ENCODE measurements at places on chromosomes 4 and X.
A peak's percentile ranks its signal among the peaks of the same experiment; 100 is the strongest.

- no peak for DNase-seq
Measured at GRCh38 chr4:59945277-59945676, 1254.8 kb upstream of the ADGRL3 start.

DNA sequence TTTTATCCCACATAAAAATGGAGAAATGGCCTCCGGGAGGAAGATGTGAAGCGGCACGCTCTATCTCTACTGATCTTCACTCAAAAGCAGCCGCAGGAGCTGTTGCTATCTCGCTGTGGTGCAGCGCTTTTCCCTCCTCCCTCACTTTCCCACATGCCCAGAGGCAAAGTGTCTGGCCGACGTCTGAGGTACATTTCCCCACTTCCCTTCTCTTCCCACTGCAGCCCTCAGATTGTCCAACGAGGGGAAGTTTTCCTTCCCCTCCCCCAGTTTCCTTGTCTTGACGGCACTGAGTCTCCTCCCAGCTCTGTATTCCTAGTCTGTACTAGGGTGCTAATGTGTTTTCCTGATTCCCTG lies 660 bp upstream of the COL25A1 start:
- no peak for DNase-seq

- DNase-seq = no peak
Measured at GRCh38 chrX:13732246-13733067, 2.0 kb downstream of the TRAPPC2 start.

GRCh38 chr4:141140391-141141200 lies 7.3 kb upstream of the RNF150 start:
- DNase-seq = no peak

GRCh38 chr4:181688872-181689271 lies 554.3 kb upstream of the TENM3 start:
- no peak for DNase-seq

DNA sequence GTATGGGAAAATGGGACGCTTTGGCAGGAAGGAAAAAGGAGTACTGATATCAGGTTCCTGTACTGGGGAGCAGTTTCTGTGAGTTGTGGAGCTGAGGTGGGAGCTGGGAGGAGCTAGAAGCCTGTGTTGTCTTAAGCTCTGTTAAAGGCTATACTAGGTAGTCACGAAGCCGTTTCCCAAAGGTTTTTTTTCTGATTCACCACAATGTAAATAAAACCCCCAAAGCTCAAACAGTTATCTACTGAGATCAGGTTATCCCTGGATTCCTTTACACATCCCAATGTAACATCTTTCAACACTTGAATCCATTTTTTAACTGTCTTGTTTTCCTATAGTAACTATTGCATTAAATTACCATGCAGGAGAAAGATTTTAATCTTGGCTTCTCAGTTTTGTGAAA lies 297.4 kb upstream of the SFRP2 start:
- DNase-seq = no peak

- DNase-seq = no peak
Measured at GRCh38 chr4:20684852-20685763, 15.2 kb upstream of the PACRGL start.

GRCh38 chrX:153667956-153668396 lies 5.6 kb downstream of the PNCK start:
- DNase-seq = peak; percentile 68

GRCh38 chr4:153120235-153120634 lies 84.0 kb upstream of the TRIM2 start:
- no peak for DNase-seq

GRCh38 chr4:151991001-151991883 lies 230.4 kb upstream of the GATB start:
- no peak for DNase-seq

DNA sequence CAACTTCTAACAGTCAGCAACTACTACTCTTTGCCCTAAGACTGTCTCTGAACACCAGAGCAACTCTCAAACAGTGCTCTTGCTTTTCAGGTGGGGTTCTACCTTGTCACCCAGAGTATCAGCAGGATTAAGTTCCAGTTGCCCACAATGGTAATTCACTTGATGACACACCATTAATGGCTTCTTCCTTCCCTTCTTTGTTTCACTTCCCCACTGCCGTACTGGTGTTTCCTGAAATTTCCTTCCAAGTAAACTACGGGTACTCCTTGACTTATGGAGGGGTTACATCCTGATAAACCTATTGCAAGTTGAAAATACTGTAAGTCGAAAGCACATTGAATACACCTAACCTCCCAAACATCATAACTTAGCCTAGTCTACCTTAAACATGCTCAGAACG lies 36.6 kb upstream of the PDK3 start:
- no peak for DNase-seq

DNA sequence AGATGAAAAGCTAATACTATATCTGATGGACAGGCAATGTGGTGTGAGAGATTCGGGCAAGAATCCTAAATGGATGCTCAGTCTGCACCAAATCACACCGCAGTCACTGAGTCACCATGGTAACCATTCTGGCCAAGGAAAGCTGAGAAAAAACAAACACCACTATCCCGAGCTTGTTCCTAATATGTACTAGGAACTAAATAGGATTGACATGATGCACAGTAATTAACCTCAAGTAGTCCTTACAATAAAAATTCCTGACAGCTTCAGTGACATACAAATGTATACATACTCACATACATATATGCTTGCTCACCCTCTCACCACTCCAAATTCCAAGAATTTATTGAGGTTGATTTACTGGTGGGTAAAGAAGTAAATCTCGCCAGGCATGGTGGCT lies 1.1 kb upstream of the RAB40A start:
- DNase-seq = no peak

- no peak for DNase-seq
Measured at GRCh38 chr4:52263607-52264006, 212.5 kb downstream of the SPATA18 start.

- DNase-seq = no peak
Measured at GRCh38 chr4:24642981-24643547, 58.7 kb upstream of the DHX15 start.

DNA sequence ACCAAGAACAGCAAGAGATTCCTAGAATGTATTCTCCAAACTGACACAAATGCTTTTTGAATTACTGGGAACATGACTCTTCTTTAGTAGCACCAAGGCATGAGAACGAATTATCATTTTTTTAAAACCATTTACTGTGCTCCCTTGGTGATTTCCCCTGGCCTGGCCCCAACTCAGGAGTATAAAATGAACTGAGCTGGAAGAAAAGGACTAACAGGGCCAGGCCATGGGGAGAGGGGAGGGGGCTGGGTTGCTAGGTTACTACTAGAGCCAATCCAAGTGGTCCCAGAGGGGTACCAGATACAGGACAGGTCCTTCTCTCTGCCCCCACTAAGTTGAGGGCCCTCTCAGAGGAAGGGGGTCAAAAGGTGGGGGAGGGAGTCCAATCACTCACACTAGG lies 23.1 kb downstream of the SASH3 start:
- no peak for DNase-seq

DNA sequence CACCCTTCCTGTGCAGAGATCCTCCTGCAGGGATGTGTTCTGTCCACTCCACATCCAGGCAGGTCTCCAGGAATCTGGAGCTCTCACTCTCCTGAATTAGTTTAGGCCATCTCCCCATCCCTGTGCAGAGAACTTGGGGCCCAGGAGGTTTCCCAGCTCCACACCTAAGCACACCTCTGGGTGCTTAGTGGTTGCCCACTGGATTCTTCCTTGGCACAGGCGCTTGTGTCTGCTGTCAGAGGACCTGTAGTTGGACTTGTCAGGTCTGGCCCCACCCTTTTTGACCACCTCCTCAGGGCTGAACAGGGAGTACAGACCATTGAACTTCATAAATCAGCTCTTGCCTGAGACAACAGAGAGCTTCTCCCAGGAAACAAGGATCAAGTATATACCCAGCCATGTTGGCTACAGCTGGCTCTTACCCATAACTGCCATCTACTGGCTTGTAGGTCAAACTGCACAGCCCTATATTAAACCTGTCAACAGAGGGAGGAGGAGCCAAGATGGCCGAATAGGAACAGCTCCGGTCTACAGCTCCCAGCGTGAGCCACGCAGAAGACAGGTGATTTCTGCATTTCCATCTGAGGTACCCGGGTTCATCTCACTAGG lies 275.5 kb downstream of the PPARGC1A start:
- DNase-seq = no peak

- no peak for DNase-seq
Measured at GRCh38 chrX:19748896-19749680, 138.3 kb downstream of the SH3KBP1 start.

GRCh38 chr4:74934016-74934831 lies 1.3 kb downstream of the PARM1 start:
- no peak for DNase-seq

GRCh38 chr4:71830497-71831190 lies 46.8 kb upstream of the GC start:
- no peak for DNase-seq

DNA sequence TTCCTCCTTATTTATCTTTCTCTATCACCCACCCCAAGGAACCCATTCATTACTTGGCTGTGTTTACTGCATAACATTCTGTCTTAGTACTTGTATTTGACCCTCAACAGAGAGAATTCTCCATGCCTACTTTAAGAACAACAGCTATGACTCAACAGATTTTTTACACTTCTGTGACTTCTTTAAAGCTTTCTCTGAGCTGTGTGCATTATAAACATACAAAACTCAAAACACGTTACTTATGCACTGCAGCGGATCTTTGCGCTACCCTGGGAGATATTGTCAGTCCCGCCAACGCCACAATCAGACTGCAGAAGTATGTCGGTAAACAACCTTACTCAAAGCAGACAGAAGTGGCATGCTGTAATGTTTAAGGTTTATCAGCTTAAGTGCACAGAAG lies 35.1 kb downstream of the PRKX start:
- no peak for DNase-seq

GRCh38 chr4:165522050-165522449 lies 143.2 kb downstream of the CPE start:
- DNase-seq = no peak

DNA sequence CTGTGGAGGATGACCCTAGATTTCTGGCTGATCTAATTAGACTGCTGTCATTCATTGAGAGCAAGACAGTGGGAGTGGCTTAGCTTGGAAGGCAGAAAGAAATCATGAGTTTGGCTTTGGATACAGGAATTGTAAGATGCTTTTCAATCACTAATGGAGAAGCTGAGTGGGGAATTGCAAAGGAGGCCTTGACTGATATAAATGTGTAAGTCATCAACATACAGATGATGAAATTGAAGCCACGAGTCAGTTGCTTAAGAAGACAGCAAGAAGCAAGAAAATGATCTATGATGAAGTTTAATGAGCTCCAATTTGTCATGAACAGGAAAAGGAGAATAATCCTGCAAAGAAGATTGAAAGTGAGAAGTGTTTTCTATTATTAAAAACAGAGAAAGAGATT lies 136.7 kb upstream of the C1QTNF7 start:
- no peak for DNase-seq

GRCh38 chr4:148831945-148832344 lies 389.7 kb upstream of the NR3C2 start:
- DNase-seq = no peak

DNA sequence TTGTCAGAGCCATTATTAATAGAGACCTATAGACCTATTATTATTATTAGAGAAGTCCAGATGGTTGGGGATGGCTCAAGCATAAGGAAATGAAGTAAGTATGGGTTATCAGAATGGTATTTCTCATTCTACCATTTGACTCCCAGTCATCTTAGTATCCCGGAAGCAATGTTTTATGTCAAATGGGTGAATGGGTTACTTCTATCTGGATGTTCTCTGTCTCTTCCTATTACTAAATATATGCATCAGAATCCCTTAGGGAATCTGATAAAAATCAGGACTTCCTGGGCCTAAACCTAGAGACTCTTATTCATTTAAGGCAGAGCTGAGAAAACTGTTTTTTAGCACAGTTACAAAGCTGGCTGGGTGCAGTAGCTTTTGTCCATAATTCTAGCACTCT lies 149.9 kb downstream of the SLC10A7 start:
- no peak for DNase-seq

DNA sequence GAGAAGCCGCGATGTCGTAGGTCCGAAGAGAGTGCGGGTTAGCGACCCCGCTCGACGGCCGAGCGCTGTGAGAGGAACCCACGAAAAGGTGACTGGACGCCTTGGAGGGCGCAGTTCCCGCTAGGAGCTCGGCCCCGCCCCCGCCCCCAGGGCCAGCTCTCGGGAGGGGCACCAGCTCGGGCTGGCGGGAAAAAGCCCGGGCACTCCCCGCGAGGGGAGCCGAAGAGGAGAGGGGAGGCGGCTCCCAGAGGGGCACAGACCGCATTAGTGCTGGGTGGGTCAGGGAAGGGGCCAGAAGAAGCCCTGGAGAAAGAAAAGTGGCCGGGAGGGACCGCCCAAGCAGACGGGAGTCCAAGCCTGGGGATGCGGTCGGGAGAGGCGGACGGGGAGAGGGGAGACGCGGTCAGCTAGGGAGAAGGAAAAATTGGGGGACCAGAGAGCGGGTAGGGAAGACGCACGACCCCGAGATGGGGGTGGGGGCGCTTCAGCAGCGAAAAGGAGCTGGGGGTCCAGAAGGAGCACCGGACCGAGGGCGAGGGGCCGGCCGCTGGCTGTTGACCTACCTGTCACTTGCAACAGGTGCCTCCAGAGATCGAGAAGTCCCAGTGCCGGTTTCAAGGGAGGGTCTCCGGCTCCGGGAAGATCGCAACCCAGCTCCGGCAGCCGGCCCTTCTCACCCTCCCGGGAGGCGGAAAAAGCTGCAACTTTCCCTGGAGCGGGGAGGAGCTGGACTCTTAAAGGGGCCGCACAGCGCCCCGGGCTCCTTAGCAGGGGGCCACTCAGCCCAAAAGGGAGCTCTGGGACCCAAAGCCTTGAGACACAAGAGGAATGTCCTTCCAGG lies at the start of gene SYTL4:
Gene SYTL4 (minus strand): TSS at position 681 of the 841 bp plus-strand sequence. CDS start 30,084 bp downstream, outside the sequence.
- DNase-seq = no peak

DNA sequence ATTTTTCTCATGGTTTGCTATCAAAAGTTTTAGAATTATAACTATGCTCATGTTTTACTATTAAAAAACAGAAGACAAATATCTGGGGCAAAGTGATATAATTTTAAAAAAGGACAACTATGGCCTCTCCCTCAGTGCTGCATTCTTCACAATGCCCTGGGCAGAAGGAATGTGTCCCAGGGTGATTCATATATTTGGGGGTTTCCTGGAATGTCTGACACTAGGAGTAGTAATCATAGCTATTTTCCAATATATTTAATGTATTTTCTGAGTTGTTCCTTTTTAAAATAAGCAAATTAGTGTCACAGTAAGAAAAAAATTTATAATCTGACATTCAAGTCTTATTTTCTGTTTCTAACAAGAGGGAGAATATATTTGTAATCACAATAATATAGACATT lies 281.7 kb downstream of the UNC5C start:
- no peak for DNase-seq

- peak; percentile 60 for DNase-seq
Measured at GRCh38 chr4:78057135-78057599, at the start of gene FRAS1. Gene FRAS1, plus strand, starts transcription at chr4:78057323. Its CDS starts 687 bp downstream, at chr4:78058010.
